A549 treated with DMSO at 1 μM for 4 hours (cell line): ENCODE measurements at places on chromosomes 5 and 9. TPM values are rescaled to one million over a fixed set of nuclear protein-coding genes. Genes with fewer than 3 reads are reported as not detected.

SOX30 gene
- total RNA-seq: 0.03 to 0.05 TPM in 2 of 5 replicates, not detected in the others

AHRR gene
- 3.5 to 4.3 TPM (median 3.6 TPM) in 5 replicates for total RNA-seq

PAIP1 gene
- total RNA-seq: 103 to 125 TPM (median 113 TPM) in 5 replicates

CAVIN4 gene
- 0.25 to 0.77 TPM (median 0.53 TPM) in 5 replicates for total RNA-seq

FBN2 gene
- total RNA-seq: 14.1 to 21.8 TPM (median 20.7 TPM) in 5 replicates

C7 gene
- not detected in 5 replicates for total RNA-seq

BNC2 gene
- 4.7 to 7.2 TPM (median 6.0 TPM) in 5 replicates for total RNA-seq

REEP2 gene
- 5.4 to 7.7 TPM (median 7.0 TPM) in 5 replicates for total RNA-seq

FER gene
- 4.2 to 6.4 TPM (median 5.3 TPM) in 5 replicates for total RNA-seq

LYSMD3 gene
- total RNA-seq: 7.7 to 11.1 TPM (median 10.6 TPM) in 5 replicates

ARHGEF28 gene
- total RNA-seq: 13.7 to 17.8 TPM (median 15.1 TPM) in 5 replicates

SPATA31E1 gene
- 0.04 TPM in 1 of 5 replicates, not detected in the others for total RNA-seq

HINT1 gene
- total RNA-seq: 439 to 495 TPM (median 465 TPM) in 5 replicates
